ENCODE measurements at places on chromosomes 6 and 20.

- no peak for DNase-seq
Observed at GRCh38 chr6:32382757-32383420, 11.2 kb upstream of the TSBP1 start.

DNA sequence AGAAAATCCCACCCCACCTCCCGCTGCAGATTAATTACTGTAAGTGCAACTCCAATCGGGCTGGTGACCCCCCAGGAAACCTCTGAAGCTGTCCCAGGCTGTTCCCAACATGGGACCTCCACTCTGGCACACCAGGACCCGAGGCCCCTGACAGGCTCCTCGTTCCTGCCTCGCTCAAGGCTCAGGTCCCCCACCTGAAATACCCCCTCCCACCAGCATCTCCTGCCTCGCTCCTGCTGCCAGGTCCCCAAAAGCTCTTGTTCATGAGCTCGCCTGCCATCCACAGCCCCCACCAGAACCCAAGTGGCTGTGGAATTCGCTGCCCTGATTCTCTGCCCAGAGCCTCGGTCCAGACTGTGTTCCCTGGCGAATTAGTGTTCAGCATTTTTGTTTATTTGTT is 26.1 kb downstream of the NPEPL1 start:
- DNase-seq, result no peak

DNA sequence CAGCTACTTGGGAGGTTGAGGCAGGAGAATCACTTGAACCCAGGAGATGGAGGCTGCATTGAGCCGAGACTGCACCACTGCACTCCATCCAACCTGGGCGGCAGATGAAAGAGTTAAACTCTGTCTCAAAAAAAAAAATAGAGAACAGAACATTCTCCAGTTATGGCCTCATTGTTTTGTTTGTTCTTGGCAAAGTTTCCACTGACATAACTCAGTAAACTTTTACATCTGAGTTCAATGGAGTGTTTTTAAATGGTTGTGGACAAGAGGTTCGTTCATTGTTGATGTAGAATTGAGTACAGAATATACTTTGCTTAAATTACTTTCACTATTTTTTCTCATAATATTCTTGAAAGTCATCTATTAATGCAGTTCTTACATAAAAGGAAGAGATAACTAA is 42.2 kb upstream of the IFNGR1 start:
- no peak for DNase-seq

GRCh38 chr20:8534368-8535160 is 402.5 kb downstream of the PLCB1 start:
- DNase-seq, result no peak

- DNase-seq, result no peak
Observed at GRCh38 chr20:37295001-37295400, 5.5 kb downstream of the MANBAL start.

DNA sequence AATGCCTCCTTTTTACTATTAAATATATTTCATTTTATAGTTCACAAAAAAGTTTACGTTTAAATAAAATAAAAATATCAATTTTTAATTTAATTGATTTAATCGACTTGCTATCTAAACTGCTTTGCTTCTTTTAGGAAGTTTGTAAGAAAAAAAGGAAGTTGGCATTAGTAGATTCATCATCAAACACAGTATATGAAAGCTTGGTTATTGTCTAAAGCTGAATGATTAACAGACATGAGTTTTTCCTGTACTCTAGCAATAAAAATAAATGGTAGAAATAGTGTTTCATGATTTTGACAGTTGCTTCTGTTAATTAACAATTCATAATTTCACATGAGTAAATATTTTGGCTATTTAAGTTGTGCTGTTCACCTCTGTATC is 1285.5 kb upstream of the GJE1 start:
- peak; percentile 23 for DNase-seq

GRCh38 chr20:3933218-3933617 is 44.0 kb downstream of the PANK2 start:
- DNase-seq, result peak; percentile 9

DNA sequence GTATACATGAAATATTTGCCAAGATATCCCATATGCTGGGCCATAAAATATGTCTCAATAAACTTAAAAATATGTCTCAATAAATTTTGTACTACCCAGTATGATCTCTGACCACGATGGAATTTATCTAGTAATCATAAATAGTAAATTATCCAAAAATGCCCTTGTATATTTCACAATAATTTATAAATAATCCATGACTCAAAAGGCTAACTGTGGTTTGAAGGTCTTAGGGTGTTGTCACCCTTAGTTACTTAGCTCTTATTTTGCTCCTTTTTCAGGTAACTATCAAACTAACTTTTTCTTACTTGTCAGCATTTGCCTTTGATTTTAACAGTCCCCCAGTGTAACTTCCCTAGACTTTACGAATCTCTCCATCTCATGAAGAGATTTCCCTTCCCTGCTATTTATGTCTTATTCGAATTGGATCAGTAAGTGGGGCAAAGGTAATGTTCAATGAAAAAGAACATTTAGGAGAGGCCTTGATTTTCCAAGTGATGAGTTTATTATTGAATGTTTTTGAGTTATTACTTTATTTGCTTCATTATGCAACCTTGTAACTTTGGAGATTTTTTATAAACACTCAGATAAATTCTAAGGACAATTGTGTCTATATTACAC is 109.0 kb upstream of the THBS2 start:
- no peak for DNase-seq

GRCh38 chr6:37230104-37230503 is 27.5 kb upstream of the TBC1D22B start:
- DNase-seq, result no peak

DNA sequence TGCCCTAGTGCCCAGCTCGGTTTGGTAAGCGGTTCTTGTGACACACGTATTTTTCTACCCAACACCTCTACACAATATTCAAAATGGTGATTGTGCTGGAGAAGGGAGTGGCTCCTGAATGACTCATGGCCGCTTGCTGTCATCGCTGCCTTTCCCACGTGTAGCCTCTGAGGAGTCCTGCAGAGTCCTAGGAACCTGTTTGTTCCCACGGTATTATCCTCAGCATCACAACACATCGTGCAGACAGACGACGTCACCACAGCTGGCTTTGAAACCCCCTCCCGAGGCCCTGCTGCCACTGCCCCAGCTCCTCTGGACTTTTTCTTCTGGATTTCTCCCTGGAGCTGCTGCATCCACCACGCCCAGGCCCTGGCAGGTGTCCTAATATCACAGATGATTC is 353.5 kb downstream of the SMOC2 start:
- no peak for DNase-seq

All from Kasumi-1 (cell line).